ENCODE measurements at places on chromosomes 12 and 14. TPM values are rescaled to one million over a fixed set of nuclear protein-coding genes. Genes with fewer than 3 reads are reported as not detected.
A peak's percentile ranks its signal among the peaks of the same experiment; 100 is the strongest.

Gene TRHDE
- total RNA-seq, result 46.1 TPM

Gene GPR135
- total RNA-seq, result 9.3 TPM

Gene OTX2
- total RNA-seq, result not detected

Gene SSPN
- total RNA-seq, result 29.7 TPM

Gene SCAF11
- 77.6 TPM for total RNA-seq

Gene KCNA1
- 30.8 TPM for total RNA-seq

Gene TPH2
- total RNA-seq, result 2.5 TPM

DNA sequence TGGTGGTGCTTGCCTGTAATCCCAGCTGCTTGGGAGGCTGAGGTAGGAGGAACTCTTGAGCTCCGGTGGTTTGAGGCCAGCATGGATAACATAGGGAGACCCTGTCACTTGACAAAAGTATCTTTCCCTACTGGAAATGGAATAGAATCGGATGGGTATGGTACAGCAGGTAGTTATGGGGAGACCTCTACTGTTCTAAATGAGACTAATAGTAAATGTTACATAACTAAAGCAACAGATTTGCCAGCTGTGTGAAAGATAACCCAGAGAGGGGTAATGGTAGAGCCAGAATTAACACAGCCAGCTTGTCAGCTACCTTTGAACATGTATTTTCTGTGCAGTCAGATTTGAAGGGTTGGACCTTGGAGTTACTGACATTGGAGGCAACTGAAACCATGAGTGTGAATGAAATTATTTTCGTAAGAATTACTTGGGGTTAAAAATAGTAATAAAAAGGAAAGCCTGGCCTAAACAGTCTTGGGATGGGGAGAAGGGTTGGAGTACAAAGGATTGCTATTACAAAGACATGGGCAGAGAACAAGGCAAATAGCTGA, 21.7 kb upstream of the NUP107 start:
- DNase-seq, result no peak

- no peak for DNase-seq
Observed at GRCh38 chr12:119014368-119014767, 33.0 kb downstream of the SRRM4 start.

- DNase-seq, result no peak
Observed at GRCh38 chr12:8606890-8607289, 5.8 kb downstream of the AICDA start.

- DNase-seq, result no peak
Observed at GRCh38 chr12:113857371-113857770, 108.8 kb downstream of the RBM19 start.

DNA sequence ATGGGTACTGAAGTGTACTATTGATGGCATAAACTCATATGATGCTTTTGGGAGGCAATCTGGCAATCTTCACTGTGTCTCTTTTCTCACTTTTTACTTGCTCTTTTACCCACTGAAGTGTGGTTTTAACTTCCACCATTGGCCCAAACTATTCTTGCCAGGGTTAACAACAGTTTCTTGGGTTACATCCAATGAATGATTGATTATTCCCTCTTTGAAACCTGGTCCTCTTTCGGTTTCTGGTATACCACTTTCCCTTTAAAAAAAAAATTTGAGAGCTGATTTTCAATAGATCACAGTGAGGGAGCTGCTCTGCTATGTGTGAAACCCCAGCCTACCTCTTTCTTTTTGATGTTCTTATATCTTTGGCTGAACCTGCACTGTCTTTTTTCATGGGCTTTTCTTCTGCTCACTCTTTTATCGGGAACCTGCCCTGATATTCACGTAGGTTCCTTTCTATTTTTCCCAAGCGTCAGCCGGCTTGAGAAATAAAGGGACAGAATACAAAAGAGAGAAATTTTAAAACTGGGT, 56.1 kb upstream of the OR4E1 start:
- no peak for DNase-seq

DNA sequence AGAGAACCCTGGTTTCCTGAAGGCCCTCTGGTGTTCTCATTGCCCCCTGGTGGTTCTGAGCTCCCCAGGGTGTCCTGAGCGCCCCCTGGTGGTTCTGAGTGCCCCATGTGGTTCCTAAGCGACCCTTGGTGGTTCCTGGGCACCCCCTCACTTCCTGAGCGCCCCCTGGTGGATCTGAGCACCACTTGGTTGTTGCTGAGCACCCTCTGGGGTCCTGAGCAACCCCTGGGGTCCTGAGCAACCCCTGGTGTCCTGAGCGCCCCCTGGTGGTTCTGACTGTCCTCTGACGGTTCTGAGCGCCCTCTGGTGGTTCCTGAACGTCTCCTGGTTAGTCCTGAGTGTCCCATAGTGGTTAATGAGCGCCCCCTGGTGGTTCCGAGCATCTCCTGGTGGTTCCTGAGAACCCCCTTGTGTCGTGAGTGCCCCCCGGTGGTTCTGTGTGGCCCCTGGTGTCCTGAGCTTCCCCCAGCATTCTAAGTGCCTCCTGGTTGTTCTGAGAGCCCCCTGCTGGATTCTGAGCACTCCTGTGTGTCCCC, 568.3 kb downstream of the TMEM121 start:
- no peak for DNase-seq

DNA sequence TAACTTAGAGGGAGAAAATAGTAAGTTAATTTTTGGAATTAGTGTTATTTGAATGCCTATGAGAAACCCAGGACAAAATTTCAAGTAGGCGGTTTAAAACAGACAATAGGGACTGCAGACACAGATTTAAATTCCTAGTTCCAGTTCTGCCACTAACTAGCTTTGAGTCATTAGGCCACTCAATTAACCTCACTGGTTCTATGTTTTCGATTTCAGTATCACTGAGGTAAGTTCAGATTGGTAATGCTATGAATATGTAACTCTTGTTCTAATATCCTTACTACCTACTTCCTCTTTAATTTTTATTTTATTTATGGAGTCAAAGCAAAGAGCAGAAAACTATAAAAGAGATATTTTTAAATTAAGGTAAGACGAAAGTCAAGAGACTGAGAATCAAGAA, 52.6 kb downstream of the GALC start:
- DNase-seq, result no peak

DNA sequence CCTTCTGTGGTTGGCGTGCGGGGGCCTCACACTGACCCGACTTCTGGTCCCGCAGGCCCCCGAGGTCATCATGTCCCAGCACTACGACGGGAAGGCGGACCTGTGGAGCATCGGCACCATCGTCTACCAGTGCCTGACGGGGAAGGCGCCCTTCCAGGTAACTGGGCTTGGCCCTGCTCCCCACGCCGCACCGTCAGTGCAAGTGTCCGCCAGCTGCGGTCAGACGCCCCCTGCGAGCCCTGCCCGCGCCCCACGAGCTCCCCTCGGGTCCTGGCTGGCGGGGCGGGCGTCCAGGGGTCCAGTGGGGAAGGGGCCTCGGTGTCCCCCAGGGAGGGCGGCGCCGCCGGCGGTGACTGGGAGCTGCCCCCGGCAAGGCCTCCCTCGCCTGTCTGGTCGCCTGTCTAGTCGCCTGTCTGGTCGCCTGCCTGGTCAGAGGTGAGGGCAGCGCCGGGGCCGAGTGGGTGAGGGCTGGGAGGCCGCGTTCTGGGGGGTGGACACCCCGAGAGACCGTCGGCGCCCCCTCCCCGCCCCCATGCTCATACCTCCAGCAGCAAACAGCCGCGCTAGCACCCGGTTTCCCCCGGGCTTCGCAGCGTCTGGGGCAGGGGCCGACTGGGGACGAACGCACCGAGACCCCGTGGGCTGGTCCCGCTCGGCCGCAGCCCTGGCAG, 14.8 kb downstream of the ULK1 start:
- DNase-seq, result no peak

GRCh38 chr12:89098441-89099112, 253.7 kb downstream of the DUSP6 start:
- peak; percentile 42 for DNase-seq

GRCh38 chr14:72523424-72524294, 370.2 kb downstream of the DPF3 start:
- DNase-seq, result no peak

DNA sequence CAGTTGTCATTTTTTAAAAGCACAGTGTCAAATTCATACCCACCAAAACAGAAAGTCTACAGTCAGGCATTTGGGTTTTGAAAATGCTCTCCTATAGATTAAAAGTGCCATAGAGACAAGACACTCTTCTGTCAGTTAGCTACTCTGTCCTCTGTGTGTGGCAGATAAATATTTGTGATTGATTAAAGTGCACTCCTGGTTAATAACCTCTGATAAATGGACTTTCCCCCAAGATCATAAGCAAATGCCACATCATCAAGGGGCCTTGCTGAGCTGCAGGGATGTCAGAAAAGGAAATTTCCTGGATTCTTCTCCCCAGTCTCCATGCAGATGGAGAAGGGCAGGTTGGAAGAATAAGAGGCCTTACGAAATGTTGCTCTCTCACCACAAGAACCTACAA, 1329.5 kb upstream of the TMEM132C start:
- no peak for DNase-seq

DNA sequence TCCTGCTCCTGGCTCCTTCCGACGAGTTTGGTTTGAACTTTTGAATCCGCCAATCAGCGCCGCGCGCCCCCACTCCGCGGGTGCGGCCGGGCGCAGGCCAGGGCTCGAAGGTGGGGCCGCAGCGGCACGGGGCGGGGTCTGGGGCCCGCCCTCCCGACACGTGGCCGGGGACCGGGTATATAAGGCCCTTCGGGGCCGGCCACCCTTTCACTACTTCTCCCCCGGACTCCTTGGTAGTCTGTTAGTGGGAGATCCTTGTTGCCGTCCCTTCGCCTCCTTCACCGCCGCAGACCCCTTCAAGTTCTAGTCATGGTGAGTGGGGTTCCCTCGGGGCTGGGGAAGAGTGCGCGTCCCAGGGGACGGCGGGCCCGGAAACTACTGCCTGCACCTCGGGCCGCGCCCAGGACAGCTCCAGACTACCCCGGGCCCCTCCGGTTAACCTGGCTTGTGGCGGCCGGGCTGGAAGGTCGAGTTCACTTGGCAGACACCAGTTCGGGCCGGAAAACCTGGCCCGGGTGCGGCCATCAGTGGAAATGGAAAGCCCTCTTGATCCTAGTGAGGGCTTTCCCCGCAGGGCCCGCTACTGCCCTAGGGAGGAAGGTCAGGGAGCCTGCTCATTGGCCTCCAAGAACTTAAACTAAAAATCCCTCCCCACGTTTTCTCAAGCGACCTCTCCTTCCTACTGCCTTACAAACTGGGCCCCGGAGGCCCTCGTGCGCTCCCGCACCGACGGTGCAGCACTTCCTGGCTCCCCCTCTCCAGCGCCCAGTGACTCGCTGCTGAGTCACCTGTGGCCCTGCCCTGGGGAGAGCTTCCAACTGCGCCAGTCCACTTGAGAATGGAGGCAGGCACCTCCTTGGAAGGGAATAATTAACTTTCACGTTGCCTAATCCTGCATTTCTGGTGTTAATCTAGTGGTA, at the start of gene TUBA1C:
TSS of gene TUBA1C (plus strand) at position 210 of the 920 bp plus-strand sequence. CDS start at position 310, 100 bp downstream.
- peak; percentile 73 for DNase-seq

- no peak for DNase-seq
Observed at GRCh38 chr12:32549675-32550079, 129.4 kb upstream of the DNM1L start.

GRCh38 chr14:34331728-34332623, 130.1 kb downstream of the SPTSSA start:
- DNase-seq, result peak; percentile 53
